Tibial nerve (tissue), 4 donors: ENCODE measurements at places on chromosomes 3 and 15.

- no peak for DNase-seq
Measured at GRCh38 chr3:128841926-128842920, 37.2 kb upstream of the ACAD9 start.

- DNase-seq, result no peak
Measured at GRCh38 chr3:30913176-30913575, 18.7 kb upstream of the GADL1 start.

DNA sequence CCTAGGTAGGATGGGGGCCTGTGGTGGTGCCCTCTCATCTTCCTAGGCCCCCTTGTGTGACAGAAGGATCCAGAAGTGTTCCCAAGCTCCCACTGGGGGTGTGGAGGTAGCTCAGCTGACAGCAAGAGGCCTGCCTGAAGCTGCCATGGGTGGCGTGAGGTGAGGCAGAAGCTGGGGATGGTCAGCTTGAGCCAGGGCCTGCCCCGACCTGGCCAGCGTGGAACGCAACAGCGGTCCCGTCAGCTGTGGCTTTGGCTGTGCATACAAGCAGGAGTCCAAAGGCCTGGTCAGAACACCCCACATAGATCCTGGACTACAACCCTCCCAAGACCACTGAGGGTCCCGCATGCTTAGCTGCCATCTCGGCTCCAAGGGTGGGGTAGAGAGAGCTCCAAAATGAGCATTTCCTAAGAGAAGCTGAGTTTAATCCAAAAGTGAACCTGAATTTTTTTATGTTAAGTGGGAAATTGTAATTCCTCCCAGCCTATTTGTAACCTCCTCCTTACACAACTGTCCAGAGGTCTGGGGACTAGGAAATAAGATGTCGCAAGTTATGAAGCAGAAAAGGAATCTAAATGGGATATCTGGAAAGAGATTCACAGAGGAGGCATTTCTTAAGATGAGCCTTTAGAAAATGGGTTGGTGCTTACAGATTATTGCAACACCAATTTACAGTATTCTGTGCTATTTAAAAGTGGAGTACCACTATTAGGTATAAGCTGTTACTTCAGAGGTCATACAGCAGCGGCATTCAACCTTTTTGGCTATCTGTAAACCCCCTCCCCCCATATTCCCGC, 9.9 kb upstream of the PLA2G4D start:
- no peak for DNase-seq

DNA sequence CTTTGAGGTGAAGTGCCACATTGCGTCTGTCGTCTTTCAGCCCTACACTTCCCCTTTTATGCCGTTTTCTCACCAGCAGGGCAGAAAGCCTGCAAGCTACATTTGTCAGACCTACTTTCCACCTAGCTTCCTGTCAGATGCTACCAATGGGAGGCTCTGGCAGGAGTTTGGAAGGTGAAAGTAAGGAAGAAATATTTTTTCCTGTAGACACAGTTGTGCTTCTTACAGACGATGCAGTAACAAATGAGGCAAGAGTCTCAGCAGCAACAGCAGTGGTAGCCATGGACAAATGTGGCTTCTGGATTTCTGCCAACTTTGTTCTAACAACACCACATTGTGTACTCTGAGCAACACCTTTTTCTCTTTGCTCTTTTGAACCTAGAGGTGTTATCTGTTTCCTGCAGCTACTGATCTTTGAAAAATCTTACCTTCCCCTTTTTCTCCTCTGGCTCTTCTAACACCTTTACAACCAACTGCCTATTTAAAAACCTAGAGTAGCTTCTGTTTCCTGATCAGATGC, 70.6 kb upstream of the STT3B start:
- no peak for DNase-seq

DNA sequence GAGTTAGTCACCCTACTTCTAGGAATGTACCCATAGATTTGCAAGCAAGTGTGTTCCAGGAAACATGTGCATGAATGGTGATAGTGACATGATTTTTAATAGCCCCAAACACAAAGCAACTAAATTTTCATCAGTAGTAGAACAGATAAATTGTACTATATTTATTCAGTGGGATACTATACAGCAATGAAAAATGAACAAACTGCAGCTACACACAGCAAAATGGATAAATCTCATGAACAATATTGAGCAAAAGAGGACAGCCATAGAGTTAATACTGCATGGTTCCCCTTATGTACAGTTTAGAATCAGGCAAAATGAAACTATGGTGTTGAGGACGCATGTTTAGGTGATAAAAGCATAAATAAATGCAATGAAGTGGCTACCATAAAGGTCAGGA, 26.0 kb downstream of the MESP1 start:
- no peak for DNase-seq

GRCh38 chr15:92633418-92633817, 22.2 kb downstream of the FAM174B start:
- no peak for DNase-seq

- DNase-seq, result no peak
Measured at GRCh38 chr3:194282436-194283122, 68.5 kb downstream of the CPN2 start.
